Lung microvascular endothelial cell (primary cell): ENCODE measurements at places on chromosomes 13 and 19. TPM values are rescaled to one million over a fixed set of nuclear protein-coding genes. Genes with fewer than 3 reads are reported as not detected.

STK11 gene
- total RNA-seq = 46.6 and 70.4 TPM in 2 replicates

DNA sequence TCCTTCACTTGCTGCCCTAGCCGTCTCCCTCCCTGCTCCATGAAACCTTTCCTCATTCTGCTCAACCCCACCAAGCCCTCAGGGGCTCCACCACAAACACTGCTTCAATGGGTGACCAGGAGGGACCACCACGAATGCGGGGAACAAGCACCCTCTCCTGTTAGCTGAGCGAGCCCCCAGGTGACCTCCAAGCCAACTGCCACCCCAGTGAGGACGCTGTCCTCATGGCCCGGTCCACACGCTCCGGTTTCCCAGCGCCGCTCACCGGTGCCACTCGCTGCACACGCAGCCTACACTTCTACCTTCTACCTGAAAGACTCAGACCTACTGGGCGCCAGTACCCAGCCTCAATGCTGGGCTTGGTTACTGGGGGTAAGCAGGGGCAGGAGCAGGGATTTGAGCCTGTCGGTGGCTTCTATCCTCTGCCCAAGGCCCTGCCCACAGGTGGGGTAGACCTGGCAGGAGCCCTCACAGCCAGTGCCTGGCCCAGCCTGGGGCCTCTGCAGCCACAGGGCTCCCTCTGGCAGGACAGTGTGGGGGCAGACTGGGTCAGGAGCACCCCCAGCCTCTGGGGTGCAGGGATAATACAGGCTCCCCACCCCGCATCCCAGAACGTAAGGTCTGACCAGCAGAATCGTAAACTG lies 704 bp upstream of the TMEM86B start:
- DNase-seq = no peak

- DNase-seq = no peak
These were observed 1198.5 kb downstream of the EFNB2 start for GRCh38 chr13:105336706-105337576.

KLK5 gene
- total RNA-seq = not detected in 2 replicates

- peak; percentile 54 for DNase-seq
These were observed 14.8 kb downstream of the OPA3 start for GRCh38 chr19:45569619-45570421.

APOC4 gene
- not detected in 2 replicates for total RNA-seq

DNA sequence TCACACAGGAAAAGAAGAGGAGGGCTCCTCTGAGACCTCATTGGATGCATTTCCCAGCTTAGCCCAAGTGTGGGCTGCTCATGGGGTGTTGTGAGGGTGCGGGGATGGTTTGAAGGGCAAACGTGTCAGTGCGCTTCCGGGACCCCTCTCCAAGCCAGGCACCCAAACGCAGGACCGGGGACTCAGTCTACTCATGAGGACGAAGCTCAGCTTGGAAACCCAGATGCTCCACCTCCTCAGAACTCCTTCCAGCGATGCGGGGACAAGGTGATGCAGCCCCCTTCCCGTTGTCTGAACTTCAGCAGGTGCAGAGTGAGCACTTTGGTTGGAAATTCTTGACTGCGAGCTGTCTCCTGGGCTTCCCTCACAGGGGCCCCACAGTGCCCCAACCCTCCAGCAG lies 33.1 kb upstream of the MTIF3 start:
- DNase-seq = no peak

GRCh38 chr13:79297128-79297527 lies 108.9 kb downstream of the RBM26 start:
- DNase-seq = no peak

ZNF836 gene
- 6.1 and 7.7 TPM in 2 replicates for total RNA-seq

- peak; percentile 85 for DNase-seq
These were observed 31.9 kb upstream of the FEM1A start for GRCh38 chr19:4759388-4760284.

DNA sequence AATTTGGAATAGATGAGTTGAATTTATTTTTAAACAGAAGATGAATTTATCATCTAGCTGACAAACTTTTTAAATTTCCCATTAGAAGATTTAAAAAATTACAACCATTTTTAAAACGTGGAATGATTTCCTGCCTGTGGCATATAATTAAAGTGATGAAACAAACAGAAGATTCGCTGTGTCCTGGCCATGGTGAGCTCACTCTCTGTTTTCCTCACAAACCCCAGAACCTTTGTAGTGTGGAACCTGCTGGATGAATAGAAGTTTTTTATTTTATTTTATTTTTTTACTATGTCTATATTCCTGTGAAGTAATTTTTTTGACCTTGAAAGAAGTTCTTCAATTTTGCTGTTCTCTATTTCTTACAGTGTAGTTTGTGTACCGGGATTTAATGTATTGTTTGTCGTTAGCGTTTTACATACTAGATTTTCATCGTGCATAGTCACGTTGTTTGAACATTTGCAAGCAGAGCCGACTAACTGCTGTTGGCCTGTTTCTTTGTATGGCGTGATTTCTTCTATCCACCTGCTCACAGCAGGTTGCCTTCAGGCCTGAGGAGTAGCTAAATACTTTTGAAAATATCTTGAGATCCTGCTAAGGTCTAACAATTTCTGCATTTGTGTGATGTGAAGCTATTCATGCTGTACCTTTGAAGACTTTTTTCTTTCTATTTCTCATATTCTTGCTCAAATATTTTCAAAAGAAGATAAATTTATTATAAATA lies 149.2 kb downstream of the GGACT start:
- no peak for DNase-seq

GRCh38 chr13:30569901-30570576 lies 47.7 kb upstream of the USPL1 start:
- no peak for DNase-seq

DNA sequence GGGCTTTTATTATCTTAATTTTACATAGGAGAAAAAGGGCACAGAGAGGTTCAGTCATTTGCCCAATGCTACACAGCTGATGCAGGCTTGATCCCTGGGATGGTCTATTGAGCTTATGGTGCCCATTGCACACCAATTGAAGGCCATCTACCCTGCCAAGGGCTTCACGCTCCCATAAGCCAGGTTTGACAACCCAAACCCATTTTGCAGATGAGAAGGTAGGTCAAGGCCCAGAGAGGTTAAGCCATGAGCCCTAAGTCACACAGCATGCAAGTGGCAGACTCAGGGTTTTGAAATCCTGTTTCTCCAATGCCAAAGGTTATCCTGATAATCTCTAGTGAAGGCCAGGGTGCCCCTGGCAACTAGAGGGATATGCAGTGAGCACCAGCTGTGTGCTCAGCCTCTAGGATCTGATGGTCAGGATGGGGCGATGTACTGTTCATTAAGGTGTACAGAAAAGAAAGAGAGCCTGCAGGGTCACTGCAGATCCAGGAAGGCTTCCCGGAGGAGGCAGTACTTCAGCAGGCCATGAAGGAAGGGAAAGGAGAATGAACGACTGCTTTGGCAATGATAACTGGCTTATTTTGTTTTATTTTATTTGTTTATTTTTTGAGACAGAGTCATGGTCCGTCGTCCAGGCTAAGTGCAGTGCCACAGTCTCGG lies 8.1 kb downstream of the CREB3L3 start:
- DNase-seq = no peak

ZNF724 gene
- total RNA-seq = 3.3 and 4.4 TPM in 2 replicates

GRCh38 chr13:113058988-113059850 lies 46.4 kb upstream of the F7 start:
- no peak for DNase-seq

DNA sequence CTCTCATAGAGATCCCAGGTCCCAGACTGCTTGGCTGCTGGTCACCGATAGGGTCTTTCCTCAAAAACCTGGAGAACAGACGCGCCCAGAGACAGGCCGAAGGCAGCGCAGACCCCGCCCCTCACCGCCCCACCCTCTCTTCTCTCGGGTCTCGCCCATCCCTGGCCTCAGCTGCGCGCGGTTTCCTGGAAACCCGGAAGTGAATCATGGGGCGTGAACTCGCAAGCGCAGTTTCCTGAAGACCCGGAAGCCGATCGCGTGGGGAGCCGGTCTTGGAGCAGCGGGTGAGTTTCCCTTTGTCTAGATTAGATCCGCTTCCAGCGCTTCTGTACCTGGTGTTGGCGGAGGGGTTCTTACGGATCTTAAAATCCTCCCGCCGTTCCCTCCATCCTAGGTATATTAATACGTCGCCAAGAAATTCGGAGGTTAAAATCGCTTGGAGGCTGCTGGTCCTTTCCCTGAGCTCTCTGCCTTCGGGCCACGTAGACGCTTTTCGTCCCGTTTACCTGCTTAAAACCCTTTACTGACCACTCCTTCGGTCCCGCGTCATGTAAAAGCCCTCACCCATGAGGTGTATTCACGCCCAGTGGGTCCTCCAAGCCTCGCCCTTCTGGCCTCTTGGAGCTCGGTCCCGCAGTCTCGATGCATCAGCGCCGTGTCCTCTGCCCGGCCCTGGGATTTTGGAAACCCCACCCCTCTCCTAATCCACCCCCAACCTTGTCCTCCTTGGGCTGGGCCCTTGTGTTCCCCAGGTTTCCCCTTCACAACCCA lies at the start of gene ZNF578:
TSS of gene ZNF578 (plus strand) at position 230 of the 771 bp plus-strand sequence. CDS start 48,293 bp downstream, outside the sequence.
- DNase-seq = peak; percentile 87

C19orf81 gene
- total RNA-seq = 0.65 TPM in 1 of 2 replicates, not detected in the other

DNA sequence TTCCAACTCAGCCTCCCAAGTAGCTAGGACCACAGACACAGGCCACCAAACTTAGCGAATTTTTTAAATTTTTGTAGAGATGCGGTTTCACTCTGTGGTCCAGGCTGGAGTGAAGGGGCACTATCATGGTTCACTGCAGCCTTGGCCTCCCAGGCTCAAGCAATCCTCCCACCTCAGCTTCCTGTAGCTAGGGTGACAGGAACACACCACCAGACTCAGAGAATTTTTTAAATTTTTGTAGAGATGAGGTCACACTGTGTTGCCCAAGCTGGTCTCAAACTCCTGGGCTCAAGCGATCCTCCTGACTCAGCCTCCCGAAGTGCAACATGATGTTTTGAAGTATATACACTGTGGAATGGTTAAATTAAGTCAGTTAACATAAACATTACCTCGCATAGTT lies 263.6 kb downstream of the OXGR1 start:
- no peak for DNase-seq

- DNase-seq = no peak
These were observed 26.7 kb upstream of the CSNK1A1L start for GRCh38 chr13:37132211-37132610.

- no peak for DNase-seq
These were observed 24.8 kb upstream of the SLC46A3 start for GRCh38 chr13:28743499-28744083.

SPRED3 gene
- under 0.01 and 0.87 TPM in 2 replicates for total RNA-seq
